ENCODE measurements at places on chromosomes 11 and 22. TPM values are rescaled to one million over a fixed set of nuclear protein-coding genes. Genes with fewer than 3 reads are reported as not detected.

GRCh38 chr22:17919276-17920144, 104.9 kb downstream of the MICAL3 start:
- H3K36me3 ChIP-seq: no peaks in the 10 kb centered on the region
- H3K27ac ChIP-seq: peak overlapping the region; percentile 91
- H3K27me3 ChIP-seq: no peaks in the 10 kb centered on the region
- peak overlapping the region; percentile 18 for H3K4me3 ChIP-seq
- DNase-seq: no peak

Gene HEPN1
- not detected for total RNA-seq

- no peaks in the 10 kb centered on the region for H3K36me3 ChIP-seq
- H3K4me3 ChIP-seq: no peak overlapping the region
- H3K27me3 ChIP-seq: no peaks in the 10 kb centered on the region
- H3K27ac ChIP-seq: no peak overlapping the region
Observed at GRCh38 chr11:76654298-76654851, 16.2 kb downstream of the LRRC32 start.

DNA sequence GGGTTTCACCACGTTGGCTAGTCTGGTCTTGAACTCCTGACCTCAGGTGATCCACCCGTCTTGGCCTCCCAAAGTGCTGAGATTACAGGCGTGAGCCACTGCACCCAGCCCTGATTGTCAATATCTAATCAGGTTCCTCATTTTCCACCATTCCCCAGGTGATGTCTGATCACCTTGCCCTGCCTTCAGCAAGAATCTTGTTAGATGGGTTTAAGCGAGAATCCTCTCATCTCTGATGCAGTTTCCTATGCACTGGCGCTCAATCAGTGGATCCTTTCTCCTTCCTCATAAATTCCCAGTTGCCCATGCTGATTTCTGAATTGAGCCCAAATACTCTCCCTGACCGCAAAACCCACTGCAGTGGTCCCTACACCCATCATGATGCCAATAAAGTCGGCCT, 664 bp upstream of the ZC3H7B start:
- H3K4me1 ChIP-seq: peaks cover 18% of the 10 kb centered on the region
- H3K4me3 ChIP-seq: peak overlapping the region; percentile 68
- peaks cover 6% of the 10 kb centered on the region for H3K36me3 ChIP-seq
- no peaks in the 10 kb centered on the region for H3K27me3 ChIP-seq
- no peak for DNase-seq

DNA sequence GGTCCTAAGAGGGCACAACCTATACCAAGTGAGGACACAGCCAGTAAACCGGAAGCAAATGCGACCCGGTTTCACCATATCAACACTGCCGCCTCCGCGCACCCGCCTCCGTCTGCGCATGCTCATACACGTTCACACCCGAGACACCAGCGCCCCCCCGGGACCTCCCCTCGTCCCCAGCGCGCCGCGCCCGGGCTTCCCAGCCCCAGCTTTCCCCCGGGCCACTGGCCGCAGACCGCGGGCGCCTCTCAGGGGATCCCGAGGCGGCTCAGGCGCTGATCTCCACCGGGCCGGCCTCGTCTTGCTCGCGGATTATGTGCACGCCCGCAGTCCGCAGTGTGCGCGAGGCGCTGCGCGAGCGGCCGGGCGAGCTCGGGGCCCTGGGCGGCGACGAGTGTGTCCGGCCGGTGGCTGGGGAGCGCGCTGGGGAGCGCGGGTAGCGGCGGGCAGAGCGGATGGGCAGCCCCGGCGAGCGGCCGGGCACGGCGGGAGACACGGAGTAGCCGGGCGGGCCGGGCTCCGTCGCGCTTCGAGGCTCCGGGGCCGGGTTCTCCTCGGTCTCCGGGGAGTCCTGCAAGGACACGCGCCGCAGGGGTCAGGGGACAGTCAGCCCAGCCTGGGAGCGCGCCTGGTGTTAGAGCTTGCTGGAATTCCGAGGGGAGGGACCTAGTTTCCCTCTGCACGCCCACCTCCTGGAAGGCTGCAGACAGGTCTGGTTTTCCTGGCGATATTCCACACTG, 2.0 kb downstream of the HEPN1 start:
- no peaks in the 10 kb centered on the region for H3K4me1 ChIP-seq
- H3K27me3 ChIP-seq: peaks cover 92% of the 10 kb centered on the region
- no peaks in the 10 kb centered on the region for H3K36me3 ChIP-seq
- DNase-seq: peak; percentile 78
- no peak overlapping the region for H3K27ac ChIP-seq

Measured in WTC11 (cell line).